ENCODE measurements at places on chromosomes 3 and 15.

DNA sequence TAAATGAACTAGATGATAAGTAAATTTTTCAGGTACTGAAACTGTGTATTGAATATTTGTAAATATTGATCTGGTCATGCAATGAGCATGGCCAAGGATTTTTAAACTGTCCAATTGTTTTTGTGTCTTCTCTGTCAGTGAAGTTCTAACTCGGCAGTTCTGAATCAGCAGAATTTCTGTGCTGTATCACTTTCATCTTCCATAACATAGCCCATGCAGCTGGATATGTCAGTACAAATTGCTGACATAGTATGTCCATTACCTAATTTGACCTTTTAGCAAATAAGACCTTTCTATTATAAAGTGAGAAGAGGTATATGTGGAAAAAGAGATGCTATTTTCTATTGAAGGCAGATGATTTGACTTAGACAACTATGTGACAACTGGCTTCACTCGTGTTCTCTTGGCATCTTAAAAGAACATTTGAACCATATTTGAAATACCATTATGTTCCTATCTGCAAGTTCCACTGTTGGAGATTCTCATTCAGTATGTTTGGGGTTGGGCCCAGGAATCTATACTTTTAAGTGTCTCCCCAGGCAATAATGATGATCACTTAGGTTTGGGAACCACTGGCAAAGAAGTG is 90.4 kb downstream of the CMSS1 start:
- no peak for DNase-seq

- DNase-seq = no peak
These were observed 11.2 kb downstream of the LRIG1 start for GRCh38 chr3:66489581-66489980.

DNA sequence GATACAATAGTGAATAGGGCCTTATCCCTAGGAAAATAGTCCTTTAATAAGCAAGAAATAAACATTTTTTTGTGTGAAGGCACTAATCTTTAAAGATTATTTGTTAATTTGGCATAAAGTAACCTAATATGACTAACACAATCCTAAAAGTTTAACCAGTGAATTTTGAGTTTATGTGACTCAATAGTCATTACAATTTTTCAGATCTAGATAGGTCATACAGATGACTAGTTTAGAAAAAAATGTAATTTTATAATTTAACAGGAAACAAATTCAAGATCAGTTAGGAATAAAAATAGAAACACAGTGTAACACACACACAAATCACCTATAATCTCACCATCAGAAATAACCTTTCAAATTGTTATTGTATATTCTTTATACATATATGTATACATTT is 620.7 kb upstream of the ALCAM start:
- DNase-seq = no peak

DNA sequence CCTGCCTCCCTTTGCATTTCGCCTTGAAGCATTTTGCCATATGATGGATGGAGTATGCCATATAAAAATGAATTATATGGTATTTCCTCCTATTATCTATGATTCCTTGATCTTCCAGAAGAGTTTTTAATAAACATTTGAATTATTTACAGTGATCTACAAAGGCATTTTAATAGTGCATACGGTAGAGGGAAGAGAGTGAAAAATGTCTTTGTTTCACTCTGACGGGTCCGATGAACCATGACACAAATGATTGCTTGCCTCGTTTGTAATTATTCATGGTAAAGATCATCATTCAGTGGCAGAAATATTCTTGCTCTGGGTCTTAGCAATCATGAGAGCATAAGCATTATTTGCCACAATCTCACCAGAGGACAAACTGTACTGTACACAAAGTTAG is 1010.9 kb downstream of the NTRK3 start:
- DNase-seq = no peak

DNA sequence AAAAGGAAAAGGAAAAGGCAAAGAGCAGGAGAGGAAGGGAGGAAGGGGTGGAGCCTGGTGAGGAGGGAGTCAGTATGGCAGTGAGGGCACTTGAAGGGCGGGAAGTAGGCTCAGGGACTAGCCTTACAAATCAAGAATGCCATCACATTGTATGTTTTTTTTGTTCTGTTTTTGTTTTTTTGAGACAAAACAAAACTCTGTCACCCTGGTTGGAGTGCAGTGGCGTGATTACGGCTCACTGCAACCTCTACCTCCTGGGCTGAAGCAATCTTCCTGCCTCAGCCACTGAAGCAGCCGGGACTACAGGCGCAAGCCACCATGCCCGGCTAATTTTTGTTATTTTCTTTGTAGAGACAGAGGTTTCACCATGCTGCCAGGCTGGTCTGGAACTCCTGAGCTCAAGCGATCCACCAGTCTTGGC is 10.5 kb upstream of the PIK3CB start:
- DNase-seq = no peak

DNA sequence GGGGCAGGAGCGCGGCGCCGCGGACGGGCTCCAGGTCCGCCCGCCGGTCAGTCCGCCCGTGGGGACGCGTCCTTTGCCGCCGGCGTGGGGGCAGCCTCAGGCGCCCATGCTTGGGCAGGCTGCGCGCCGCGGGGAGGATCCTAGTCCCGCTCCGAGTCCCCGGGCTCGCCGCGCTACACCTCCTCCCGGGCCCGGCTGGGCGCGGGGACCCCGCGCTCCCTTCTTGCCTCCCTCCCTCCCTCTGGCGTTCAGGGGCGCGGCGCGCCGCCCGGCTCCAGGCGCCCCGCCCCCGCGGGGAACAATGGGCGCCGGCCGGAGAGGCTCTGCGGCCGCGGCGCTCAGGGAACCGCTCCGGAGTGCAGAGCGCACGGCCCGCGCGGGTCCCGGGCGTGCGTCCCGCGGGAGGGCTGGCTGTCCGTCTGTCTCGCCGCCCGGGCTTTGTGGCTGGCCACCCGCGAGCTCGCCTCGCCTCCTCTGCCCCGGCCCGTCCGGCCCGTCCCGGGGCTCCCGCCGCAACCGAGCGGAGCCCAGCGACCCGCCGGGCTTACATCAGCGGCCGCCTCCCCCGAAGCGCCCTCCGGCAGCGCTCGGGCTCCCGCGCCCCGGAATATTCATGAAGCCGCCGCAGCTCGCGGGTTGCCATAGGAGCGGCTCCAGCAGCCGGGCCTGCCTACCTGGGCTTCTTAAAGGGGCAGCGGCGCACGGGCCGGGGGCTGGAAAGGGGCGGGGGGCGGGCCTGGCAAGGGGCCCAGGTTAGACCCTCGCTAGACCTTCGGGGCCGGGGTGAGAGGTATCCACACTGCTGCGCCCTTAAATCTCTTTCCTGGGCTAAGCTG is at the start of gene HCN4:
Gene HCN4 (minus strand): TSS at position 658 of the 836 bp plus-strand sequence. CDS start 688 bp downstream, outside the sequence.
- DNase-seq = no peak

- no peak for DNase-seq
These were observed 109.7 kb downstream of the TBC1D2B start for GRCh38 chr15:77967798-77968197.

DNA sequence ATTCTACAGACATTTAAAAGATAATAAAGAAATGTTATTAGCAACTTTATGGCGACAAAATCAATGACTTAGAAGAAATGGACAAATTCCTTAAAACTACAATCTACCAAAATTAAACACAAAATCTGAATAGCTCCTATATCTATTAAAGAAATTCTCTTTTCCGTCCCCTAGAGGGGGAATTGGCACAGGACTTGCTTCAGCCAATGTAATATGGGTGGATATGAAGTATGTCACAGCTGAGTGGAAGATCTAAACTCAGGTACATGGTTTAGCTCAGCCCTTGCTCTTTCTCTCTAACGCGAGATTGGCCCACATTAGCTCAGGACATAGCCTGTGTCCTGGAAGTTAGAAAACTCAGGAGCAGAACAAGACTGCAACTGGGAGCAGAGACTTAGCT is 79.3 kb downstream of the DNAH12 start:
- no peak for DNase-seq

- no peak for DNase-seq
These were observed 55.1 kb downstream of the CD47 start for GRCh38 chr3:108035751-108036150.

DNA sequence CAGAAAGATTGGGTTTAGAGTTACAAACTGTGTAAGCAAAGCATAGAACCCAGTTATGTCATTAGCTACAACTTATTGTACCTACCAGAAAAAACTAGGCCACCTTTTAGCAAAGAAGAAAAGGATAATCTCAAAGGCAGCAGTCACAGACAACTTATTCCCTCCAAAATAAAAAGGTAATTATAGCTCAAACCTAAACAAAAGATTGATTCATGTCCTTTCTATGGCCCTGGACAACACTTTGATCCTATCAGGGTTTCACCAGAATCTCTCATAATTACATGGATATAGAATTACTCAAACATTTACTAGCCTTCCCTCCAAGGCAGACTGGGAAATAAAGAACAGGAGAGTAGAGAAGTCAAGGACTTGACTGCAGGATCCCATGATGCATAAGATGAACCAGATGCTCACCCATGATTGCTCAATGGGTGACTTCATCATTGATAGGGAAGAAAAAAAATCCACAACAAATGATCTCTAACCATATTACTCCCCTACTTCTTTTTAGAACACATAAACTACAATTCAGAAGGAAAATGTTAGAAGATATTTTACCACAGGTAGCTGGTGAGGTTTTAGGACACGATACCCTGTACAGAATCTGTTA is 17.4 kb downstream of the DET1 start:
- DNase-seq = no peak

DNA sequence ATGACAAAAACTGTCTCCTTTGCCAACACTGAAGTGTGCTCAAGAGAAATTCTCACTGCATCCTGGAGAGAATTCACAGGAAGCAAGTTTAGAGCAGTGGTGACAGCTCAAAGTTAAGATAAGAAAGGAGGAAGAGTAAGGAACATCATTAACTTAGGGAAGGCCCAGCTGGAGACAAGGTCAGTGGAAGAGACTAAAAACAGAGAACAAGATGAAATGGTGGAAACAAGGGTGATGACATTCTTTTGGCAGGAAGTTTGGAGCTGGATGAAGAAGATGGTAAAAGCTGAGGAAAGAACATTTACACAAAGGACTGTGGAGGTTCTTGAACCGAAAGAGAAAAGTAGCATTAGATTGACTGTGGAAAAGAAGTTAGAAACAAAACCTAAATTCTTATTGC is 6.7 kb upstream of the SUCLG2 start:
- DNase-seq = no peak

- no peak for DNase-seq
These were observed 51.8 kb upstream of the DGKG start for GRCh38 chr3:186413615-186414415.

DNA sequence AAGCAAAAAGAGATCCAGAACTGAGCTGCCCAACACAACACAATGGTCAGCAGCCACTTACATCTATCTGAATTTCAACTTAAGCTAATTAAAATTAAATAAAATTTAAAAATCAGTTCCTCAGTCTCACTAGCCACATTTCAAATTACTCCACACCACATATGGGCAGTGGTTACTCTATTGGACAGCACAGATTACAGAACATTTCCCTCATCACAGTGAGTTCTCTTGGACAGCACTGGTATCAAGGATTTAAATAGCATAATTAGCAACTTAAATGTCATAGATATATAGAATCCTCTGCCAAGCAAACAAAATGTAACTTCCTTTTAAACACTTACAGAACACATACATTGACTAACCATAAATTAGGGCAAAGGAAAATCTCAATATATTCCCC is 64.4 kb downstream of the KBTBD12 start:
- no peak for DNase-seq

DNA sequence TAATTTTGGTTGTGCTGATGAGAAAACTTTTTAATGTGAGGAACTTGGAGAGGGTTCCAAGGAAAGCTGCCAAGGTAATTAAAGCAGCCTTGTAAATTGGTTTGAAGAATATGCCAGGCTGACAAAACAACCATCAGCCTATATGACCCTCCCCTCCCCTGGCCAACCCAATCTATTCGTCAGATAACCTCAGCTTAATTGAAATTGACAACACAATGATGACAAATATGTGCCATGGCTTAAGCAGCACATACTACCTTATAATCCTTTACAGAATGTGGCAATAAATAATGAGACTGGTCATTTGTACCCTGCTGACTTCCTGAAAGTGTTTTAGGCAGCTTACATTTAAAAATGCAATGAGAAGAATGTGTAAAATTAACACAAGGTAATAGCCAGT is 118.2 kb downstream of the EFHB start:
- DNase-seq = no peak

GRCh38 chr15:68620721-68621527 is 42.1 kb downstream of the CORO2B start:
- no peak for DNase-seq

- no peak for DNase-seq
These were observed 57.1 kb upstream of the BCL6 start for GRCh38 chr3:187802203-187802927.

- DNase-seq = no peak
These were observed 505.3 kb upstream of the NR2F2 start for GRCh38 chr15:95825208-95825607.

DNA sequence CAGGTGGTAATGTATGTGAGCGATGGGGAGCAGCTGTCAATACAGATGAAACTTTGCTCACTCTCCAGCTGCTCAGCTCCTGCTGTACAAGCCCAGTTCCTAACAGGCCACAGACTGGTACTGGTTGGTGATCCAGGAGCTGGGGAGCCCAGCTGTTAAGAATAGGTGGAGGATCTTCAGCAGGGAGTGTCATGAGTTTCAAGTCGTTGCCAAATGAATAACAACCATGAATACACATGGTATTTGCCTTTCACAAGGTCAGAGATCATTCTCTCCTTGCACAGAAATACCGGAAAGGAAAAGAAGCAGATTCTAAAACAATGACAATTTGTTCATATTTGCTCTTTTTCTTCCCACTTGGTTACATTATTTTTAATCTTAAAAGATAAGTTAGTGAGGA is 5.1 kb downstream of the PLSCR1 start:
- DNase-seq = no peak

- no peak for DNase-seq
These were observed 134.9 kb downstream of the MBNL1 start for GRCh38 chr3:152403632-152404066.

- no peak for DNase-seq
These were observed 48.9 kb downstream of the PAK2 start for GRCh38 chr3:196788528-196788927.

GRCh38 chr3:133874344-133874743 is 21.3 kb downstream of the RAB6B start:
- DNase-seq = no peak

Measured in stimulated activated CD4-positive, alpha-beta T cell treated with anti-CD3 and anti-CD28 coated beads, Interleukin-1b, Interleukin-23, amount 100 ng/mL, for 1 hour (primary cell).